Activated CD4-positive, alpha-beta T cell treated with anti-CD3 and anti-CD28 coated beads, Interleukin-10, Interleukin-2, amounts not matched to agents 100 ng/mL and 50 ng/mL, durations not matched to agents 16 hours and 8 hours (primary cell): ENCODE measurements at places on chromosomes 1 and 21.
A peak's percentile ranks its signal among the peaks of the same experiment; 100 is the strongest.

- no peak for DNase-seq
Measured at GRCh38 chr1:54701066-54701465, 14.6 kb upstream of the TTC4 start.

- DNase-seq: no peak
Measured at GRCh38 chr1:43834280-43835081, 99.1 kb upstream of the ARTN start.

DNA sequence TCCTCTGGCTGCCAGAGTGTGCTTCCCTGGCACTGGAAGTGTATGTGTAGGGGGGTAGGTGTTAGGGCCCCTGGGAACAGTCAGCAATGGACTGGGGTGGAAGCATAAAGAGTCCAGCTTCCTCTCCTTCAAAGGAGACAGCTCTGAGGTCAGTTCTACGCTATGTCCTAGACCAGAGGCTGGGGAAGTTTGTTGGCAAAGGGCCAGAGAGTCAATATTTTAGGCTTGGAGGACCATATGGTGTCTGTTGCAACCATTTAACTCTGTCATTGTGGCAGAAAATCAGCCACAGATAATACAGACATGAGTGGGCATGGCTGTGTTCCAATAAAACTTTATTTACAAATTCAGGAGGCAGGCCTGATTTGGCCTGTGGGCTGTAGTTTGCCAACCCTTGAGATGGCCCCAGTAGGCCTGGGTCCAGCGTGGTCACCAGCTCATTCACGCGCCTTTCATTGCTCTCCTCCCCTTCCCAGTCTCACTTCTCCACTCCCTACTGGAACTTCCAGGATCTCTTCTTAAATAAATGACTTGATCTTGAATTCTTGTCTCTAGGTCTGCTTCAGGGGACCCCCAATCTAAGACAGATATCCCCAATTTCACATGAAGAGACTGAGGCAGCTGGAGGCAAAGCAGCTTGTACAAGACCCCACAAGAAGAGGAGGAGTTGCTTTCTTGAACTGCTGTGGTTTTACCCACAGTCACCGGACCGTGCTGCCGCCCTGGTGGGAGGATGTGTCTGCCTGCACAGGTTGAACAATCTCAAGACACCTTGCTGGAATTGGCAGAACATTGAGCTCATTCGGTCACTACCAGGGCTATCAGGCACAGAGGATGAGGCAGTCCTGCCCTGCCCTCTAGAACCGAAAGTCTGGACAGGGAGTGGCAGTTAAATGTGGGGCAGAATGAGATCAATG is 162.4 kb upstream of the POU3F1 start:
- DNase-seq: no peak

- no peak for DNase-seq
Measured at GRCh38 chr1:186772228-186772627, 56.5 kb upstream of the PLA2G4A start.

GRCh38 chr1:55716610-55717009 is 501.4 kb upstream of the USP24 start:
- no peak for DNase-seq

- DNase-seq: no peak
Measured at GRCh38 chr1:226706684-226707083, 32.4 kb downstream of the ITPKB start.

GRCh38 chr1:89810880-89811279 is 10.0 kb upstream of the LRRC8D start:
- no peak for DNase-seq

- DNase-seq: no peak
Measured at GRCh38 chr1:200512191-200512590, 102.4 kb upstream of the ZNF281 start.

DNA sequence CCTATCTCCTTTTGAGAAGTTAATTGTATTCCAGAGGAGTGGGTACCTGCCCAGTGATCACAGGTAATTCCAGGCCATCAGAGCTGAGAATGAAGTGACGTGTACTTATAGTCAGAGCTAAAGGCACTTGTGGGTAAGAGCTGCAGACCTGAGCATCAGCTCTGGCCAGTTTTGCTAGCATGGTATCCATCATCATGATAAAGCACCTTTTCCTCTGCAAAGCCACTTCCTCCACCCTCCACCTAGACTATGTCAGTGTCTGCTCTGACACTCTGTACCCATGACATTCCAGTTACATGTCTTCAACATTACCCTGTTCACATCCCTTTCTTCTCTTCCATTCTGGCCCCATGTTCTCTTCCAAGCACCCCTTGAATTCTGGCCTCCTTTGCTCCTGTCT is 157.3 kb downstream of the GRIK3 start:
- no peak for DNase-seq

- DNase-seq: no peak
Measured at GRCh38 chr1:25026730-25027450, 96.8 kb upstream of the RUNX3 start.

GRCh38 chr1:198925567-198925966 is 286.7 kb downstream of the PTPRC start:
- DNase-seq: peak; percentile 50

DNA sequence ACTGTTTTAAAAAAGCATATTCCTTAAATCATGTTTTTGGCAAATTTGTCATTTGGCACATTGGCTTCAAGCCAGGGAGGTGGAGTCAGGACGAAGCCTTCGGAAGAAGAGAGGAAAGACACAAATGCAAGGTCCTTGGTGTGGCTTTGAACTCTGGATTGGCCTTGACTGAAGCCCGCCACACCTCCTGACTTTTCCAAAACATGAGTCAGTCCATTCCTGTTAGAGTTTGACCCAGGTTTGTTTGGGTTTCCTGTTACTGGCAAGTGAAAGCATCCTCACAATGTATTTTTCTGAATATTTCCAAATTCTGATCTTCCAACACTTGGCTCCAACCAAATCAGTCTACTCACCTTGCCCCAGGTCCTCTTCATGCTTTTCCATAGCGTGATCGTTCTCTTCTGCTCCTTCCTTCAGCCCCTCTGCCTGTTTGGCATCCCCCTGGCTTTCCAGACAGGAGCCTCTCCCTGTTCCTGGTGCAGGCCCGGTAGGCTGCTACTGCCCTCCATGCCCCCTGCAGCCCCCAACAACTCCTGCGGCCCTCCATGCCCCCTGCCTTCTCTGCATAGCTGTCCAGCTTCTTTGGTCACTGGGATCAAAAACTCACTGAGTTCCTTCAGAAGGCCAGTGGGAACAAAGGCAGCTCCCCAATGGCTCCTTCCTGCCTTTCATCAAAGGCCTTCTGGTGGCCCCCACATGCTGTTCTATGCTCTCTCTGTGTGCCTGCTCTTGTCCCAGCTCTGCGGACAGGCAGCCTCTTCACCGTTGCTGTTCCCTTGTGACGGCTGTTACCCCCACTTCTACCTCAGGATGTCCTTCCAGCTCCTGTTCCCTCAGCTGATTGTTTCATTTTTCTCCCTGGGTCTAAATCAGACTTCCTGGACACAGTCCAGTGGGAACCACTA is 30.4 kb upstream of the SLC30A1 start:
- no peak for DNase-seq

DNA sequence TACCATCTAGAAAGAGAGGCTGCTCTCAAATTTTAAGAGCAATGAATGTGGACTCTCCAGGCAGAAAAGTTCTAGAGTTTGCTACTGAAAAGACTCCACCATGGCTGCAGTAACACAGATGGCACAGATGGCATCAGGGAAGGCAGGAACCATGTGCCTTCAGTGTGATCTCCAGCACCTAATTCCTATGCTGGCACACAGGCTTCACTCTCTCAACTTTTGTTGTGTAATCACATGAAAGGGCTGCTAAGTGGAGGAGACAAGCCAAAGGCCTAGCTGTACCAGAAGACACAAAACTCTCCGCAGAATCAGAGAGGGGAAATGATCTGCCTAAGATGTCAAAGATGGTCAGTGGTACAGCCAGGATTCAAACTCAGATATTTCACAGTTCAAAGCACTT is 31.1 kb downstream of the ERI3 start:
- DNase-seq: no peak

GRCh38 chr1:204735042-204735441 is 49.5 kb upstream of the LRRN2 start:
- DNase-seq: no peak

- DNase-seq: no peak
Measured at GRCh38 chr1:54107131-54107530, 45.7 kb downstream of the CDCP2 start.

GRCh38 chr1:80310703-80311245 is 1304.2 kb upstream of the ADGRL4 start:
- no peak for DNase-seq

DNA sequence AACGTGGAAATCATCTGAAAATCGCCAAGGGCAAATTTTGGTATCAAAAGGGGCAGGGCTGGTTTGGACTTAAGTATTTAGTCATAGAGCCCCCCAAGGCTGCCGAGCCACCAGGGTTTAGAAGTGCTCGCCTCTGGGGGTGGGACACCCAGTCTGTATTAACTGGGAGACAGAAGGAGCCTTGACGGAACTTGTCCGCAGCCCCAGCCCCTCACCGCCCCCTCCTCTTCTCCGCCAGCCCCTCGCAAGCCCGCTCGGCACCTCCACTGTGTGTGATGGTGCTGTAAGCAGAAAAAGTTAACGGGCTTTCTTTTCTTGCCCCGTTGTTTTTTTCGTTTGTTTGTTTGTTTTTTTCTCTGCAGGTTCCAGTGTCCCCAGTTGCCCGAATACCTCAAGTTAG is 37.5 kb upstream of the KDM4A start:
- no peak for DNase-seq

DNA sequence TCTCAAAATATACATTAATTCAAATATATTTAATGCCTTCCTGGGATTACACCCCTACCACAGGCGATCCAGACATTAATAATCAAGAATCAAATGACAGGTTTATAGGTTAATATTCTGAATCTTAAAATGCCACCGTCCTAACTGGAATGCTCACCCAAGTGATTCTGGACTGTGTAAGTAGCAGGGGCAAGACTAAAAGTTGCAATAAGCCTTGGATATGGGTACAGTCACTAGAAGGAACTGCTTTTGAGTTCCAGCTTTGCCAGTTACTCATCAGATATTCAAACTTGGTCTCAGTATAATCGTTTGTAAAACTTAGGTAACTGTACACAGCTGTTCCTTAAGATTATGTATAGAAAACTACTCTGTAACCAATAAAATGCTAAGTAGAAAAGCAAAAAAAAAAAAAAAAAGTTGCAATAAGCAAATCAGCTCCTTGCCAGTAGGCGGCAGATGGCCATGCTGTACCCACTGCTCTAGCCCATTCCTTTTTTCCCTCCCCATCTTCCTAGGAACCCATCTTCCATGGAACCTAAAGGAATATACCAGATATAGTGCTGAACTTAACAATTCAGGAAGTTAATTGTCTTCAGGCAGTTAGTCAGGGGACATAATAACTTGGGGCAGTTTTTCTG is 10.5 kb downstream of the RO60 start:
- DNase-seq: no peak

DNA sequence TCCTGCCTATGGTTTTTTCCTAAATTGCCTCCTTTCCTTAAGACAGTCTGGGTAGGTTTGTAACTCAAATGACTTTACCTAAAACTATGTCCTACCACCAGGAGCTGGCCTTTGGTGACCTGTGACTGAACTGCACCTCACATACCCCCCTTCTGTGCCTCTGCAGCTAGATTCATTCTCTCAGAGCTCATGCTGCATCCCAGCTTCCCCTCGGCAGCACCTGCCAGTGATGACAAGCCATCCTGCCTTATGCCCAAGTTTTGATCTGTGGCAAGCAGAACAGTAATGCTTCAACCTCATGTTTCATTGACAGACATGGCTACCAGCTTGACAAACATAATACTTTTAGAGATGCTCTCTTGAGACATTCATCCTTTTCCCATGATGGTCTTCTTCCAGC is 141.9 kb downstream of the TSEN15 start:
- DNase-seq: no peak

GRCh38 chr1:87462894-87463293 is 134.2 kb downstream of the LMO4 start:
- DNase-seq: no peak

DNA sequence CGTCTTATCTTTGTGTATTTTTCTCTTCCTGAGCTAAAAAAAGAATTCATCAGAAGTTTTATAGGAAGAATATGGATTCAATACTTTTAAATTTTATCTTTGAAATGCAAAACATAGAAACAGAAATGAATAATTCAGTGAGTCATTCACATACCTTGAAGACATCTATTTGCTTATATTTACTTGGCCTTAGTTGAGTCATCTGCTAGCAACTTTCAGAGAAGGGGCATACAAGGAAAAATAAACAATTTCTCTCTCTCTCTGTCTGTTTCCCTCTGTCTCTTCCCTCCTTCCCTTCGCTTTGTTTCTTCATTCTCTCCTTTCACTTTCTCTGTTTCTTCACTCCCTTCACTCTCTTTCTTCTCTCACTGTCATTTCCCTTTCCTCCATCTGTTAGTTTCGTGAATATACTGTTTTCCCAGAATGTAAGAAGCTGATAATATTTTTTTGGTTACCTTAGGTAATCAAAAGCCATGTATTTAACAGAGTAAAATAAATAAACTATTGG is 477.2 kb downstream of the BRINP3 start:
- no peak for DNase-seq

- DNase-seq: no peak
Measured at GRCh38 chr1:5998906-5999301, 6.7 kb upstream of the NPHP4 start.

DNA sequence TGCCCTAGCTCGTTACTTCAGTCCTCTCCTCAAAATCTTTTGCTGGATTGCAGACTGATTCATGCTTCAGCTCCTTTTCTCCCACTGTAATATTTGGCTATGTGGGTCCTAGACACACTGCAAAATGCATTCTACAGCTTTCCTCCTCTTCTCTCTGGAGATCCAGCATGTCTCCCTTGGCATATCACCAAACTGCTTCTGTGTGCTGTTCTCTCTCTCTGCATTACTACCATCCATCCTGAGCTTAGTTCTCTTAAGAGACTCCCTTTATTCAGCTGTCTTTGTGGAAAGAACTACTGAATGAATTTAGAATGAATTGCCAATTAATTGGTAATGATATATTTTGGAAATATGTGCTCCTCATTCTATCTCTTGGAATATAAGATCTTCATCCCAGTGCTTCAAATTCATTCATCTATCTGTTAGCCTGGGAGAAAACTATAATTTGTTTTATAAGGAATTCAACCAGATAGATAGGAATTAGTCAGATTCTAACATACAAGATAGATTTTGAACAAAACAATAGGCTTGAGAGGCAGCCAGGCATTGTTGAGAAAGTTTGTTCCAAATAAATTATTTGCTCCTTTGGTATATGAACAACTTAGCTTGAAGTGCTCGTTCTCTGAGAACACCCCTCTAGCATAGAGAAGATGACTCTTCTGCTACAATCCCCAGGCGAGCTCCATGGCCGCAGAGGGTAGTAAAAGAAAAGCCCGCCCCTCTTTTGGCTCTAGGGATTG is 71.9 kb downstream of the NTMT2 start:
- DNase-seq: no peak
